ENCODE measurements at places on chromosomes 1 and 21.
A peak's percentile ranks its signal among the peaks of the same experiment; 100 is the strongest.

- DNase-seq, result no peak
Observed at GRCh38 chr1:208280681-208281450, 36.7 kb upstream of the PLXNA2 start.

GRCh38 chr1:11944358-11944931 is 9.9 kb downstream of the PLOD1 start:
- peak; percentile 79 for DNase-seq

GRCh38 chr1:25543005-25543424 is 391 bp upstream of the LDLRAP1 start:
- DNase-seq, result no peak

GRCh38 chr1:182066934-182067333 is 5.4 kb upstream of the ZNF648 start:
- no peak for DNase-seq

GRCh38 chr1:2228694-2229036 is 546 bp downstream of the SKI start:
- DNase-seq, result no peak

- DNase-seq, result no peak
Observed at GRCh38 chr1:245926888-245927287, 580.2 kb downstream of the SMYD3 start.

GRCh38 chr1:22794647-22795365 is 84.2 kb downstream of the EPHB2 start:
- DNase-seq, result no peak

DNA sequence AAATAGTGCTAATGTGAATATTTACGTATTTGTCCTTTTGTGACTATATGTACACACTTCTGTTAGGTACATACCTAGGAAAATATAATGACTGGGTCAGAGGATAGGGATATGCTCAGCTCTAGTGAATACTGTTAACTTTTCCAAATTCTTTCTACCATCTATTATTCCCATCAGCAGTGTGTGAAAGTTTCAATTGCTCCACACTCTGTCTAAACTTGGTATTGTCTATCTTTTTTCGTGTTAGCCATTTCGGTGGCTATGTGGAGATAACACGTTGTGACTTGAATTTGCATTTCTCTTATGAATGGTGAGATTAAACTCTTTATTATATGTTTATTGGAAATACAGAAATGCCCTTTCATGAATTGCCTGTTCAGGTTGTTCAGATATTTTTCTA is 22.7 kb upstream of the LELP1 start:
- no peak for DNase-seq

DNA sequence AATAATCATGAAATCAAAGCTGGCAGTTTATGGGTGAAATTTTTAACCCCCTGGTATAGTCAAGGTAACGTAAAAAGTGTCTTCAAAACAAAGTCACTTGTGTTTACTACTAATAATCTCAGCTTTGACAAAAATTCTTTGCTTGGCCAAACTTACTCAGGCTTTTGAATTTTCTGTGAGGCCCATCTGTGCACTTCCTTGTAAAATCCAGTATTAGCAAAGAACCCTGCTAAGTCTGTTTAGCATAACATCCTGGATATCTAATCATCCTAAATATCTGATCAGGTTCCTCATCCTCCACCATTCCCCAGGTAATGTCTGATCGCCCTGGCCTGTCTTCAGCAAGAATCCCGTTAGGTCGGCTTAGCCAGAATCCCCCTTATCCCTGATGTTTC is 3.0 kb downstream of the LYST start:
- no peak for DNase-seq

DNA sequence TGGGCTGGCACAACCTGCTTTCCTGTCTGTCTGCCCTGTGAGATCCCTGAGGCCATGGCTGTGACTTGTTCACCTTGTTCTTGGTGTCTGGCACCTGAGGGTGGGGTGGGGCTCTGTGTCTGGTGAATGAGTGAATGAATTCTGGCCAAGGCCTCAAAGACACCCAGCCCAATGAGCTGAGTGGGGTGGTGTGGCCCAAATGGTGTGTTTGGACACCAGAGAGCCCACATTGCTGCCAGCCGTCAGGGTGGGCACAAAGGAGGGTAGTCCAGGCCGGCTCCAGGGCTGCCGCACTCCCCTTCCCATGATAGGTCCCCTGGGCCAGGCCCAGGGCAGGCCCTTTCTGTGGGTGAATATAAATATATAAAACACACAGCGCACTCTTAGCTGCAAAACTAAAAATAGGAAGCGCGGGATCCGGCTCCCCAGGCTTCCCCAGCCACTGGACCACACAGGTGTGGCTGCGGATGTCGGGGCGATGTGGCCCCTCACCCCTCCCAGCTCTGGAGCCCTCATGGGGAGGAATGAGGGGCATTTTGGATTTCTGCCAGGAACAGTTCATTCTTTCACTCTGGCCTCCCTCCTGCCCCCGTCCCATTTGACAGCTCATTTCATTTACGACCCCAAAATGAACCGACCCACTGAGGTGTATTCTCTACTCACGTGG is 33.3 kb downstream of the RUNX3 start:
- no peak for DNase-seq

DNA sequence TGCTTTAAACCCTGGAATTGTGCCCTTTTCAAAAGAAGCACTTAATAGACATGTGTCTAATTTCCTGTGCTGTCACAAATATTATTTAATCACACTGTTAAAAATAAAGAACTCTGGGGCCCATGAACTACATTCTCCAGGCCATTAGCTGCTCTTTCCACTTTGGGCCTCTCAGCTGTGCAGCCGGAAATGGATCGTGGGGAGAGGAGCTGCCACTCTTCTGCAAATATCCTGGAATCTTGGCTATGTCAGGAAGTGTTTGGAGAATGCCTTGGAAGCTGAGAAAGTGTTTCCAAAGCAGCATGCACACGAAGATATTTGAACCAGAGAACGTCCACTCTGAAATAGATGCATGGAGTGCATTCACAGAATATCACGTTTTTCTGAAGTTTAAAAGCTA is 27.5 kb upstream of the VPS26C start:
- no peak for DNase-seq

- no peak for DNase-seq
Observed at GRCh38 chr1:24191860-24192259, 4.8 kb upstream of the IFNLR1 start.

- DNase-seq, result no peak
Observed at GRCh38 chr1:51697166-51697565, 80.3 kb downstream of the OSBPL9 start.

DNA sequence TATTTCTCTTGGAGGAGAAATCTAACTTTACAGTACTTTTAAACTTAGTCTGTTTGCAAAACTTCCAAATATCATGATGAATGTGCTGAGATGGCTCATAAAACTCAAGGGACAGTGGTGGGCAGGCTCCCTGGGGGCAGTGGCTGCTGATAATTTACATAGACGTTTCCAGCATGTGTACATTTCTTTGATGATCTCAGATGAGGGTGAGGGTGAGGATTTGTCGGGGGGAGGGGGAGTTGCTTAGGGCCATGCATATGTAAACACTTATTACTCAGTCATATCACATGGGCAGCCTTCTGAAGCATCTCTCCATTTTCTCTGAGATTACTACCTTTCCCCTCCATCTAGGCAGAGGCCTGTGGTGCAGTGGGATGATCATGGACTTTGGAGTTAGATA is 152.9 kb upstream of the HMGB4 start:
- DNase-seq, result no peak

- DNase-seq, result no peak
Observed at GRCh38 chr1:85452948-85453347, 12.0 kb downstream of the DDAH1 start.

DNA sequence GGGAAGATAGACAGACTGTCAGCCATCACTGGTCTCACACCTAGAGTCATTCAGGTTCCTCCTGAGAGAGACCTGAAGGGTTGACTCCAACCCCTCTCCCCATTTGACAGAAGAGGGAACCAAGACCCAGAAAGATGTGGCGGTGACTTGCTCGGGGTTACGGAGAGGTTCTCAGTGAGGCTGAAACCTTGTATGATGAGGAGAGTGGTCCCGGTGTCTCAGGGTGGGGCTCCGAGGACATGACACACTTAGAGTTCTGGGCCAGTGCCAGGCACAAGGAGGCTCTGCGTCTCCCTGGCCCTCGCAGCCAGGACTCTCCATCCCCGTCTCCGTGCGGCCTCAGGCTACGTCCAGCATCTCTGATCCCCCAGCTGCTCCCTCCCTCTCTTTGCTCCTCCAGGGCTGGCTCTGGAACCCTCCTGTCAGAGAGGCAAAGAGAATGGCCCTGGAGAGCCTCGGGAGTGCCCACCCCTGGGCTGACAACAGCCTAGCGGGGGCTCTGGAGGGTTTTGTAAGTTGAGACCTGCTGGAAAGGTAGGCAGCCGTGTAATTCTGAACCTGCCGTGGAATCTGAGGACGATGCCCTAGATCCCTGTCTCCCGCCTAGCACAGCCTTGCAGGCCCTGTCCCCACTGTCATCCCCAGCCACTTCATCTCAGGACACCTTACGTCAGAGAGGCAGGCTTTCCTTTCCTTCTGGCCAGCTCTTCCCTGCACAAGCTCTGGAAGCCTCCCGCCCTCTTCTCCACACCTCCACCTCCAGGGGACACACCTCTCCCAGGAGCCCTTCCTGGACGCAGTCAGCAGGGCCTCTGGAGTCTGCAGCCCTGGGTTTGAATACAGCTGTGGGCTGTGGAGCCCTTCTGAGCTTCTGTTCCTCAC is 4.1 kb downstream of the EFHD2 start:
- no peak for DNase-seq

DNA sequence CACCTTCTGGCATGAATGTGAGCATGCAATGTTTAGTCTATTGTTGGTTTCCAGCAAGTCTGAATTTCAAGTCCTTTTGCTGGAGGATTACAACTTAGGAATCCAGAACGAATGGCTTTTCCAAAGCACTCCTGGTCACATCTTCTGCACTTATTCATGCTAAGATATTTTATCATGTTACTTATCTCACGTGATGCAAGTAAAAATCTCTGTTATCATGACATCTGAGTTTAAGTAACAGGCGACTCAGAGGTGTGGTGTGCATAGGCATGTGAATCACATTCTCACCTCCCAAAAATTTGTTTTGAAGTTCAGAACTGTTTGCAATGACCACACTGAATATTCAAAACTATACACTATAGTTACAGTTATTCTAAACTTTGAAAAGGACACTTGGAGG is 204.8 kb upstream of the FGGY start:
- no peak for DNase-seq

DNA sequence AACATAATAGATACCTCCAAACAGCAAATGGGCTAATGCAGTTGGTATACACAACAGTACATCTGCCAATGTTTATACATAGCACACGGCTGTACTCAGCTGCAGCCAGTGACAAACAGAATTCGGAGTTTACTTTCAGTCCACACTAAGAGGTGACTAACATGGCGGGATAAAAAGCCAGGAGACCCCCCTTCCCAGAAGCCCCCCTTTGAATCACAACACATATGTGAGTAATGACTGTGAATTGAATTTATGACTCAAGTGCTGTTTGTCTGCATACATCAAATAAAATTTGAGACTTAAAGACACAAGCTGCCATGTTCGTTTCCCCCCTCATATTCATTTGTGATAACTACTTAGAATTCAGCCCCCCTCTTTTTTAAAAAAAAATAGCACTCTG is 113.2 kb downstream of the RUNX1 start:
- no peak for DNase-seq

- DNase-seq, result no peak
Observed at GRCh38 chr1:27445177-27445936, 44.6 kb downstream of the WASF2 start.

GRCh38 chr1:184866991-184867788 is 107.1 kb downstream of the NIBAN1 start:
- no peak for DNase-seq

DNA sequence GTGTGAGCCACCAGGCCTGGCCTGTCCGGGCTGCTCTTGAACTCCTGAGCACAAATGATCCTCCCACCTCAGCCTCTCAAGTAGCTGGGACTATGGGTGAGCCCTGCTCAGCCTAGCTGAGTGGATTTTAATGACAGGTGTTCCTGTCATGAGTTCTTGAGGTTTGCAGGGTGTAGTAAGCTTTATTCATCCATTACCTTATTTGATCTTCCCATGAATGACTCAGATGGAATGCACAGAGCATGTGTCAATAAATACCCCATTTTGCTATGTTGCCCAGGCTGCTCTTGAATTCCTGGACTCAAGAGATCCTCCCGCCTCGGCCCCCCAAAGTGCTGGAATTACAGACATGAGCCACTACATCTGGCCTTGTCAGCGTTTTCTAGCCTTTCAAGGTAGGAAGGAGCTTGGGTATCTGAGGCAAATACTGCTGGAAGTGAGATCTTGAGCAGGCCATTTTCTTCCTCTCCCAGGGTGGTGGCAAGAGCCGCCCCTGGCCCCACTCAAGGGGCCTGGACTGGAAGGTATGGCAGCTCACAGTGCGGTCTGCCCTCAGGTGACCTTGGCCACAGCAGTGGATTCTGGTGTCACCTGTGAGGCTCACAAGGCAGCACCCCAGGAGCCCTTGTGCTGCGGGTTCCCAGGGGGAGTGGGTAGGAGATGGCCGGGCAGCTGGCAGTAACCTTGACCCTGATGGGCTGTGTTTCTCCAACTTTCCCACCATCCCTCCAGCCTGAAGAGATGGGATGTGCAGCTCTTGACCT is 20.0 kb downstream of the PIK3CD start:
- no peak for DNase-seq

DNA sequence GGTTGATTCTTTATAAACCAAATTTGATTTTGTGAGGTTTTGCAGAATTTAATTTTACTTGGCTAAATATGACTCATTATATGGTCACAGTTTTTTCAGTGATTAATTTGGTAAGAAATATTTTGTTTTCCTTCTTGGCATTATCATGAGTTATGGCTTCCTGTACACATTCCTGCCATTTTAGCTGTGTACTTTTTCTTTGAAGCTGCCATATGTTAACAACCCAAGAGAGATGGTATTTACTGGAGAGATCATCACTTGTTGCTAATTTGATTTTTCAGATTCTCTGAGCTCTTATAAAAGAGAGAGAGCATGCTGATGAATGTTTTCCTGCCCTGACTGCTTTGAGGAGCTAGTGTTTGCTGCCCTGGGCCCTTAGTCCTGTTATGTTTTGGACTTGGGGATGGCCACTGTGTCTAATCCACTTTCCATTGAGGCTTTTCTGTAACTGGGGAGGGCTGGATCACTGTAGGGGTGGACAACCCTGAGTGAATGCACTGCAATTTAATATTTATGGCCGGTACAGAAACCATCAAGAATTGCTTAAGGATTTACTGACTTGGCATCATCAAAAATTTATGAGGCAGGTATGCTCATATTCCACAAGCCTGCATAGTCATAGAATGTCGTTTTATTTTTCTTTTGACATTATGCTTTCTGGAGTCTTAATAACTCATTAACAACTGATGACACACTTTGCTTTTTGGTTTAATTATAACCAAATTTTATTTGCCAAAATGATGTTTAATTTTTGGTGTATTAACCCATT is 200.9 kb downstream of the DISC1 start:
- no peak for DNase-seq

Measured in NCI-H1436 (cell line).